ENCODE measurements at places on chromosomes 4 and X.

DNA sequence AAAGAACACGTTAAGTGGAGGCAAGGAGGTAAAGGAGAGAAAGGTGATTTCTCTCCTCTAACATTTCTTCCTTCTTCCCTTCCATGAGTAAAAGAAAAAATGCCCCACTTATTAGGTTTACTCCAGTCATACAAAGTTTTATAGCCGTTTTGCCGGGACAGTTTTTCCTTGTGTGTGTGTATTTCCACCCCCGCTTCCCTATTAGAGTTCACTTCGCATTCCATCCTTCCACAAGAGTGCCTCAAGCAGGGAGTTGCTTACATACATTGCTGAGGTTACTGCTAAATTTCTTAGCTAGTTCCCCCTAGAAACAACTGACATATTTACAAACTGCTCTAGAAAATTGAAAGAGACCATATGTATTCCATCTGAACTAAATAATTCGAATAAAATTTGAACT lies 45.2 kb upstream of the BMP15 start:
- no peaks in the 10 kb centered on the region for H3K27me3 ChIP-seq
- no peak for DNase-seq
- H3K36me3 ChIP-seq: no peaks in the 10 kb centered on the region
- H3K27ac ChIP-seq: no peak overlapping the region
- H3K4me1 ChIP-seq: no peaks in the 10 kb centered on the region
- no peak overlapping the region for H3K4me3 ChIP-seq

DNA sequence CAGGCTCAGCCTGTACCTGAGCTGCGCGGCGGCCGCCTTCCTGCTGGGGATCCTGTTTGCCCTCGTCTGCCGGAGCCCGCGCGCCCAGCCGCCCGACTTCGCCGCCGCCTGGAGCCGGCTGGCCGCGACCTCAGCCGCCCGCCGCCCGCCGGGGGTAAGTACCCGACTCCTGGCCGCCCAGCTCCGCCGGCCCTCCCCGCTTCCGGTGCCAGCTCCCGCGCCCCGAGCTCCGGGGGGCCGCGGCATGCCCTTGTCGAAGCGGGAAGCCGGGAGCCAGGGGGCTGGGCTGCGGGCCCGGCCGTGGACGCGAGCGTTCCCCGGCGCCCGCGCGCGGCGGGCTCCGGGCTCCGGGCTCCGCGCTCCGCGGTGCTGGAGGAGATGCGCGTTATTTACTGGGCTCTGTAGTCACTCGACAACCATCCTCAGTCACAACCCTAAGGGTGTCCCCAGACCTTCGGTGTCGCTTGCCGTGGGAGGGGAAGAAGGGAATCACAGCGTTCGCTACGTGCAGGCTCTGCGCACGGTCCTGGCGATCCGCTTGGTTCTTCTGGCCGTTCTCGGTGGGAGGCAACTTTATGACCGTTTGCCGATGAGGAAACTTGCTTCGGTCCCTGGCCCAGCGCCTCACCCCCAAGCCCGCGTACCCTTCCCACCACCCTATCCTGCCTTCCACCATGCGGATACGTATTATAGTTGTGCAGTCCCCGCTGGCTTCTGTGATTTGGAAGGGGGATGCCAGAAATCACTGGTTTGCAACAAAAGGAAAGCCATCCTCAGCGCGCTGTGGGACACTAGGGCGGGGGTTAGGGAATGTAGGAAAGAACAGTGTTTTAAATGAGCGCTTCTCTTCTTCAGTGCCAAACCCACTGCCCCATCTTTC lies 944 bp downstream of the SNX25 start:
- H3K27me3 ChIP-seq: no peaks in the 10 kb centered on the region
- H3K4me3 ChIP-seq: peak overlapping the region; percentile 68
- no peak for DNase-seq
- H3K36me3 ChIP-seq: no peaks in the 10 kb centered on the region
- peak overlapping the region; percentile 89 for H3K27ac ChIP-seq

DNA sequence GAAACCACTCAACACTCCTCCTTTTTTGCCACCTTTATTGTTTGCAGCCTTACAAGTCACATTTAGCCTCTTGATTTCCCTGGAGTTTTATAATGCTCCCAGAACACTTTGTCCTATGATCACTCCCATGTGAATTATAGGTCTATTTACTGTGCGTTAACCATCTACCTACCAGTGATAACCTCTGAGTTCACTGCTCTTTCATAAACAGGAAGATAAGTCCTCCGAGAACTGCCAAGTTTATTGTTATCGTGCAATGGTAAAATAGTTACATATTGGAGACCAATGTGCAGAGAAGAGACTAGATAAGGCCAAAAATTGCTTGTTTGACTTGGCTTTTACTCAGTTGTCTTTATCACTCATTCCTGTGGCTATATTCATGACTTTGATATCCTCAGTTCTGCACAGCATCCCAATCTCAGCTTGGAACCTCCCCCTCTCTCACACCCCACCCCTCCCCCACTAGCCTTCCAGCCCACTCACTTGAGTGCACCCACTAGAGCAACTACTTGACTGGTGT lies 12.9 kb upstream of the NUDT9 start:
- H3K4me3 ChIP-seq: no peak overlapping the region
- H3K36me3 ChIP-seq: no peaks in the 10 kb centered on the region
- no peaks in the 10 kb centered on the region for H3K27me3 ChIP-seq
- no peak overlapping the region for H3K27ac ChIP-seq

DNA sequence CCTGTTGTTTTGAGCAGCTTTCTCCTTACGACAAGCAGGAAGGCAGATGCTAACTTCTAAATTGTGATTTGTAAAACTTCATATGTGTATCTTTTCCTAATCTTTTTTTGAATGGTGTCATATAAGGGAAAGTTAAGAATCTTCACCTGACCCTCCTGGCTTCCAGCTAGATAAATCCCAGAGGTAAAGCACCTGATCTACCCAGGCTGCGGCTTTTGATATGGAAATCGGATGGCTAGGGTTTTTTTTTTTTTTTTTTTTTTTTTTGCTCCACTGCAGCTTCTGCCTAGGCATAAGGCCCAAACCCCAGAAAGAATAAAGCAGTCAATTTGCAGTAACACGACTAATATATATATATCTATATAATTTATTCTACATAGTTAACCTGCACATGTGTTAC lies 10.0 kb downstream of the MAB21L2 start:
- DNase-seq: no peak
- H3K27me3 ChIP-seq: no peaks in the 10 kb centered on the region
- H3K36me3 ChIP-seq: peaks cover 11% of the 10 kb centered on the region
- H3K4me1 ChIP-seq: no peaks in the 10 kb centered on the region
- no peak overlapping the region for H3K4me3 ChIP-seq

DNA sequence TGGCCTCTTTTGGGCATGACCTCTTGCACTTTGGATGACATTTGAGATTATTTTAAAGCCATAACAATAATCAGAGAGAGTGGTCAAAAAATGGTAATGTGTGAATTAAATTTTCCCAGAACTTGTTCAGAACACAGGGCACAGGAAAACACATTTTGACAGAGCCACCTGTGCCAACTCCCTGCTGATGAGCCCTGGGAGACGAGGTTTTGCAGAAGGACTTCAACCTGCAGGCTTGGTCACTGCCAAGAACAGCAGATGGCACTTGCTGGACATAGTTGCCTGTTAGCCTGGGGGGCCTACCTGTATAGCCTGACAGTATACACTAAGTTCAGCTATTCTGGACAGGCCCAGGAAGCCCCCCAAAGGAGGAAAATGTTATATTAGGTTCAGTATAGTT lies 277.8 kb upstream of the EMCN start:
- H3K36me3 ChIP-seq: no peaks in the 10 kb centered on the region
- no peak overlapping the region for H3K4me3 ChIP-seq
- no peaks in the 10 kb centered on the region for H3K27me3 ChIP-seq
- peaks cover 9% of the 10 kb centered on the region for H3K4me1 ChIP-seq

DNA sequence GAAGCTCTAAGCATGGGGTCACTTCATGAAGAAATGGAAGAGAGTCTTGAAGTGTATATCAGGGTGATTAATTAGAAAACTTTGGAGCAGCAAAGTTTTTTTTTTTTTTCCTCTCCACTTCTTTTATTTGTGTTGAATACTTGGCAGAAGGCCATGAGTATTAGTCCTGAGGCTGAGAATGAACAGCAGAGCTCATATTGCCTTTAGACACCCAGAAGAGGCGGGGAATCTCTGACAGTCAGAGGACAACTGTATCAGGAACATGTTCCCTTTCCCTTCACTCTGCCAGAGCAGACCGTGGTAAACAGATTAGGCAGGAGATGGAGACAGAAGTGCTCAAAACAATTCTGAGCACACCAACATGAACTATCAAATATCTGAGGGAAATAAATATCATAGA lies 300.9 kb downstream of the FAM47A start:
- DNase-seq: no peak
- no peaks in the 10 kb centered on the region for H3K36me3 ChIP-seq
- no peaks in the 10 kb centered on the region for H3K27me3 ChIP-seq
- H3K4me1 ChIP-seq: no peaks in the 10 kb centered on the region

GRCh38 chr4:2934077-2934812 lies 29.0 kb downstream of the NOP14 start:
- peak overlapping the region; percentile 87 for H3K27ac ChIP-seq
- no peaks in the 10 kb centered on the region for H3K27me3 ChIP-seq
- peaks cover 46% of the 10 kb centered on the region for H3K4me1 ChIP-seq
- DNase-seq: peak; percentile 90

- H3K4me3 ChIP-seq: no peak overlapping the region
- no peaks in the 10 kb centered on the region for H3K4me1 ChIP-seq
- H3K27ac ChIP-seq: no peak overlapping the region
- no peak for DNase-seq
- no peaks in the 10 kb centered on the region for H3K36me3 ChIP-seq
- no peaks in the 10 kb centered on the region for H3K27me3 ChIP-seq
Measured at GRCh38 chrX:106780664-106781377, 21.7 kb upstream of the TBC1D8B start.

DNA sequence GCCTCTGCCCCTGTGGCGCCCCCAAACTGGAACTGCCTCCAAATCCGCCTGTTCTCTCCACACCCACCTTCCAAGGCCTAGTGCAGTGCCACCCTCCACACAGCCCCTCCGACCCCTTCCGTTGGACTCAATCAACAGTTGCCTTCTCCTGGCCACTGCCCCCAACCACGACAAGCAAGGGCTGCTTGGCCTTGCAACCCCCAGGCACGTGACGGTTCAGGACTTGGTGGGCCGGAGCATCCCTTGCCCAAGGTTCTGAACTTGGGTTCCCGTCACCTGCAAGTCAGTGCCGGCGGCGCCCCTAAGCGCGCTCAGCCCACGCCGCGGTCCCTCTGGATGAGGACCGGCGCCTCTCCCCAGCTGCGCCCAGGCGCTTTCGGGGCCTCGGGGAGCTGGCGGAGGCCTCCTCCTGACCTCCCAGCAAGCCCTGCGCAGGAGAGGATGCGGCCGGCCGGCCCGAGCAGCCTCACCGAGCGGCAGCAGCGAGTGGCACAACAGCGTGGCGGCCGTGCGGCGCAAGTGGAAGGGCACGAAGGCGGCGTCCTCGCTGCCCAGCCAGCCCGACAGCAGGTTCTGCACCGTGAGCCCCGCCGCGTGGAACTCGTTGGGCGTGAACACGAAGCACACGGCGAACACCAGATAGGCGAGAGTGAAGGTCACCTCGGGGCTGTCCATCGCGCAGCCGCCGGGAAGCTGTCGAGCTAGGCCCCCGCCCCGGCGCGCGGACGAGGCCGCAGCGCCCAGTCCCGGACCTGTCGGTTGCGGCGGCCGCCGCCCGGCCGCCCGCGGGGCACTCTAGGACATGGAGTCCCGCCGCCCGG lies 750 bp downstream of the TMEM129 start:
- no peak for DNase-seq
- peak overlapping the region; percentile 54 for H3K4me3 ChIP-seq
- peaks cover 12% of the 10 kb centered on the region for H3K36me3 ChIP-seq
- H3K27ac ChIP-seq: peak overlapping the region; percentile 79

GRCh38 chr4:2792711-2793585 lies at the start of gene SH3BP2:
Gene SH3BP2, plus strand, starts transcription at chr4:2793085. Its CDS starts 27,533 bp downstream, at chr4:2820618.
- H3K36me3 ChIP-seq: no peaks in the 10 kb centered on the region
- no peak for DNase-seq
- peaks cover 54% of the 10 kb centered on the region for H3K4me1 ChIP-seq
- no peaks in the 10 kb centered on the region for H3K27me3 ChIP-seq

Data from vagina (tissue), 2 donors.